Stimulated activated CD8-positive, alpha-beta memory T cell treated with anti-CD3 and anti-CD28 coated beads, Interleukin-7, amount 100 ng/mL, for 24 hours (primary cell): ENCODE measurements at places on chromosomes 6 and 20.

DNA sequence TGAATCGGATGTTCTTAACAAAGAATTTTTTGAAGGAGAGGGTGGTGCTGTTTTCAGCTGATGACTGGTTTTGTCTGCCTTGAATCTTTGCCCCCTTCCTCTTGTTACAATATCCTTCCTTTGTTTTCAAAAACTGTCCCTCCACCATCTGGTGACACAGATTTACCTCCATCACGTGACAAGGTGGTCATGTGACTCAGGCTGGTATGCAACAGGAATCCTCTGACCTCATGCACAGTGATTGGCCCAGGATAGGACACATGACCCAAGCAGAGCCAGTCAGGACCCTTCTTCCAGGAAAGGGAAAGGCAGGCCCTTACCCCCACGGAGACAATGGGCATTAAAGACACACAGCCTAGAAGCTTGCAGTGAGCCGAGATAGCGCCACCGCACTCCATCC is 84.7 kb upstream of the MC3R start:
- no peak for DNase-seq

- DNase-seq: no peak
Observed at GRCh38 chr6:163600331-163600730, 185.8 kb downstream of the QKI start.

GRCh38 chr6:43843097-43843645 is 73.2 kb downstream of the VEGFA start:
- DNase-seq: no peak

GRCh38 chr6:82875573-82876185 is 190.0 kb downstream of the UBE3D start:
- DNase-seq: no peak

GRCh38 chr20:32962053-32962452 is 42.2 kb downstream of the SUN5 start:
- no peak for DNase-seq

DNA sequence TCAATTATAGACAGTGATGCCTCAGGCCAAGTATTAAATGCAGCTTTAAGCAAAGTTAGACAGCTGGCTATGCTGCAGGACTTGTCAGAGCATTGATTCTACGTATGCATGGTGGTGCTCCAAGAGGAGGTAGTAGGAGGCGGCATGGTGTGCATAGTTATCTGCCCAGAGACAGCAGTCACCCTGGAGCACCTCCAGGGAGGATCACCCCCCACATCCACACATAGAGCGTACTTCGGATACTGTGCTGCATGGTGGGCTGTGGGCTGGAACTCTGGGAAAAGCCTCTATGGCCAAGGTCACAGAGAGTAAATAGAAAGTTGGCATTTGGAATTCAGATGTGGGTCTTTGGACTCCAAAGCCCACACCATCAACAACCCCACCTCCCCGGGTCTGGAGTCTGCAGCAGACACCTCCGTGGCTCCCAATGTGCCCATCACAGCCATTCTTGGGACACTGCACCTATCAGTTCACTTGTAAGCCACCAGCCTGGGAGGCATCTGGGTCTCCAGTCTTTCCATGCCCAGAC is 64.5 kb upstream of the STX16 start:
- DNase-seq: no peak

DNA sequence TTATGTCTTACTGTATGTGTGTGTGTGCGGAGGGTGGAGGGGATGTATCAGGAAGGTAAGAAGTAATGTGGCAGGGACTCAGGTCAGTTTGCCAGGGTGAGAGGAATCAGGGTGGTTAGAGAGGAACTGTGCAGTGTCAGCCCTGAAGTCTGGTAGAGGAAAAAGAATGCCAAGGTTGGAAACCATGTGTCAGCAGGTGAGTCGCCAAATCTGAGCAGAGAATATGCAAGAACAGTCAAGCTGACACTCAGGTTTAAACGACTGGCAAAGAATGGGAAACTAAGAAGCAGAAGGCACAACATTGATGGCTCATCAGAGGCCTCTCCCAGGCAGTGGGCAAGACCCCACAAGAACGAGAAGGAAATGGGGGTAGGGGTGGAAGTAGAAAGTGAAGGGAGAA is 107.5 kb upstream of the TBX18 start:
- DNase-seq: no peak

GRCh38 chr6:129236001-129236517 is 353.1 kb downstream of the LAMA2 start:
- DNase-seq: no peak

DNA sequence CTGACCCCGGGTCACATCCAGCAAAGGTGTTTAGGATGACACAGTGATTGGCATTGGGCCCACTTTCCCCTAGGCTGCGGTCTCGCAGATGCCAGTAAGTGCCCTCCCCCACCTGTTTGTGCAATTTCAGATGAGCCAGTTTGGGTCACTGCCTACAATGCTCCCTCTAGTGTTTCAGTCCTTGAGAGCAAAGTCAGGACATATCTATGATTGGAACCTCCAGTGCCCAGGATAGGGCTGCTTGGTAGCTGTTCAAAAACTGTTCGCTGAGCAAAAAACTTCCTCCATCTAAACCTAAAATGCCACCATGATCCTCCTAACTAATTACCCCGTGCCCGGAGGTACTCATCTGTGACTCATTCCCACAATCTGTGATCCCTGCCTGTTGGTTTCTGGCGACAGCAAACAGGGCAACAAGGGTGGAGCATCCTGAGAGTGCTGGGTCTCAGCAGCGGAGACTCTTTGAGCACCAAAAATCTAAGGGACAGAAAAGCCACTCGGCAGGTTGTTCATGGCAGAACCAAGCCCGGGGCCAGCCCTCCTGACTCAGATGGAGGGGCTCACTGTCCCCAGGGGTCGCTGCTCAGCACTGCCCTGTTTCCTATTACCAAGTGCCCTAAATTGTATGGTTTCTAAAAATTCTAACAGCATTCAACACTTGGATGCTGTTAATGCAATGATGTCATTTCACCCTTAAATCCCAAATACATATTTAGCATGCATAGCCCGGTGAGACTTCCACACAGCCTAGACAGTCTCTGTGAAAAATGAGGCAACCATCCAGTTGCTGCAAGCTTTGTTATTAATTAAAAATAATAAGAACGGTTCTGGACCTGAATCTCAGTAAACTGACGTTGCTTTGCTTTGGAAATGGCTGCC is 5.0 kb downstream of the VSX1 start:
- no peak for DNase-seq

DNA sequence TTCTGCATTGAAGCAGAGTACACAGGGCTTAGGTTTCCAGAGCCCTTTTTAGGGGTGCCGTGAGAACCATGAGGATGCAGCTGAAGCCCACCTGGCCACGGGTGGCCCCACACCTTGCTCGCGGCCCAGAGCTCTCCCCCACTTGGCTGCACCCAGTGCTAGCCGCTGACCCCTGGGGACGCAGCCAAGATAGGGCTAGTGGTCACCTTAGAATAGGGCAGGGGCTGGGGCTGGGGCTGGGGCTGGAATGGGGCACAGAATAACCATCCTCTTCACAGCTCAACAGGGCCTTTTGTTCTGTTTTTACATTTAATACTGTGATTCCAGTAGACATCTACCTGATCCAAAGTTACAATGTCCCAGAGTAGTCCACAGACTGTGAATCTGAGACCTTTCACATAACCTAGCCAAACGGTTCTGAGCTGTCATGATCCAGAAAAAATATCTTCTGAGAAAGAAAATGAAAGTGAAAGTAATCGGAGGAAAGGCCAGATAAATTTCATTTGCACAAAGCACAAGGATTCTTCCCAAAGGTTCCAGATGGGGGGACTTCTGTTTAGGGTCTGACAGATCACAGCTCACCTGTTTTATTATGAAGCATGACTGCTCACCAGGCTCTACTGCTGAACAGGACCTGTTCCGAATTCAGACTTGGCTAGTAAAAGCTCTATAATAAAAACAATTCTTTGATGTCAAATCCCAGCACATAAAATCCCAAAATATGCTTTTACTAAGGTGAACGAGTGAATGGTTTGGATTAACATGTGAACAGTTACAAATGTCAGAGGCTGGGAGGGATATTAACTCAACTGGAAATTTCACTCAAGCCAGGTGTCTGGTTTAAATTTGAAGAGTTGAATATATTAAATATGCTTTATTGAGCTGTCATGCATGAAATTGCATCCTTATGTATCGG is 401.9 kb downstream of the THBS2 start:
- no peak for DNase-seq

DNA sequence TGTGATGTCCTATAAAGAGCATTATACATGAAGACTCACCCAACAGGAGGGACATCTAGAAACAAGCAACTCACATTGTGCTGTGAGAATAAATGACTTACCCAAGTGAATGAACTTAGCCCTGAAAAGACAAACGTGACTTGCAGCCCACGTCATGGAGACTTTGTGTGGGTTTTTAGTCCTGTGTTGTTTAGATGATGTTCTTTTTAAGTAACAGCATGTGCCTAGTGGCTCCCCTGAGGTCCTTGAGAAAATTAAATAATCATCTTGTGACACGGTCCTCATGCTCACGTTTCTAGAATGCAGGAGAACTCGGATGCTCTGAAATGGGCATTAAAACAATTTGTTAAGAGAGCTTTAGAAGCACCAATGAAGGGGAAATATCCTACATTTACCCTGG is 165.1 kb downstream of the SASH1 start:
- no peak for DNase-seq

DNA sequence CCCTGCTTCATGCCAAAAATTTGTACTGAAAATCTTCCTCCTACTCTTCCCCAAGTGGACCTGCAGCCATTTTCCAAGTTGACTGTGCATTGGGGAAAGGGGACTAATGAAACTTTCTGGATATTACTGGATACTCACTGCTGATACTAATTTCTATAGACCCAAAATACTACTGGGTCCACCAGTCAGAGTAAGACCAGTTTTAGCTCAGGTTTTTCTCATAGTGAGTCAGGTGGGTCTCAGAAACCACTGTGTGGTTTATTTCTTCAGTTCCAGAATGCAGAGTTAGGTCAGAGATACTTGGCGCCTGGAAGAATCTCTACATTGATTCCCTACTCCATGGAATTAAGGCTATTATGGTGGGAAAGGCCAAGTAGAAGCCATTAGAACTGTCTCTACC is 274.8 kb upstream of the SYNCRIP start:
- DNase-seq: no peak

GRCh38 chr6:150418827-150419594 is 50.2 kb downstream of the IYD start:
- peak; percentile 17 for DNase-seq

DNA sequence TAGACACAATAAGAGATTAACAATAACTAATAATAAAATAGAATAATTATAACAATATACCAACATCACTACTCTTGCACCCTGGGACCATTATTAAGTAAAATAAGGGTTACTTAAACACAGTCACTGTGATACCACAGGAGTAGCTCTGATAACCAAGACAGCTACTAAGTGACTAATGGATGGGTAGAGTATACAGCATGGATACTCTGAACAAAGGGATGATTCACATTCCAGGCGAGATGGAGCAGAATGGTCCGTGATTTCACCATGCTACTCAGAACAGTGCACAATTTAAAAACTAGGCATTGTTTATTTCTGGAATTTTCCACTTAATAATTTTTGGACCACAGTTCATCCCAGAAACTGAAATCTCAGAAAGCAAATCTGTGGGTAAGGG is 80.0 kb upstream of the FUT9 start:
- DNase-seq: no peak

DNA sequence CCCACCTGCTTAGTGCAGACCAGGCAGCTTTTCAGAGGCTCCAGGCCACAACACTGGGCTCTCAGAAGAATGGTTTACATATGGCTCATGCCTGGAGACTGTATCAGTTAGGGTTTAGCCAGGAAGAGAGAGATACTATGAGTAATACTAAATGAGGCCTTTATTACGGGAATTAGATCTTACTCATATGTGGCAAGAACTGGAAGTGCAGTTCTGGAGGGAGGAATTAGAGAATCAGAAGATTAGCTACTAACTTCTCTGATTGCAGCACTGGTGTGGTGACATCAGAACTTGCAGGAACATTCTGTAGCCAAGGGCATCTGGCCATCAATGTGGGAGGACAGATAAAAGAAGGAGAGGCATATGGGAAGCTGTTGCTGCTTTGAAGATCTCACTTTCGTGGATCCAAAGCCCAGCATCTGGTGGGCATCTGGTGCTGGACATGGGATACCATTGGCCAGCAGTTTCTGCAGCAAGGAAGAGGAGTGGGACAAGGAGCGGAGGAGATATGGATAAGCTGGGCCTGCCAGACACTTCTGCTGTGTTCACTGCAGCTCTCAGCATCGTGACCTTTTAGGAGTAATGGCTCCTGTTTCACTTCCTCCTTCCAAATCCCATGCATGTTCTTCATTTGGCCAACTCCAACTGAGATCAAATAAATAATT is 248.5 kb downstream of the BTBD3 start:
- DNase-seq: no peak

DNA sequence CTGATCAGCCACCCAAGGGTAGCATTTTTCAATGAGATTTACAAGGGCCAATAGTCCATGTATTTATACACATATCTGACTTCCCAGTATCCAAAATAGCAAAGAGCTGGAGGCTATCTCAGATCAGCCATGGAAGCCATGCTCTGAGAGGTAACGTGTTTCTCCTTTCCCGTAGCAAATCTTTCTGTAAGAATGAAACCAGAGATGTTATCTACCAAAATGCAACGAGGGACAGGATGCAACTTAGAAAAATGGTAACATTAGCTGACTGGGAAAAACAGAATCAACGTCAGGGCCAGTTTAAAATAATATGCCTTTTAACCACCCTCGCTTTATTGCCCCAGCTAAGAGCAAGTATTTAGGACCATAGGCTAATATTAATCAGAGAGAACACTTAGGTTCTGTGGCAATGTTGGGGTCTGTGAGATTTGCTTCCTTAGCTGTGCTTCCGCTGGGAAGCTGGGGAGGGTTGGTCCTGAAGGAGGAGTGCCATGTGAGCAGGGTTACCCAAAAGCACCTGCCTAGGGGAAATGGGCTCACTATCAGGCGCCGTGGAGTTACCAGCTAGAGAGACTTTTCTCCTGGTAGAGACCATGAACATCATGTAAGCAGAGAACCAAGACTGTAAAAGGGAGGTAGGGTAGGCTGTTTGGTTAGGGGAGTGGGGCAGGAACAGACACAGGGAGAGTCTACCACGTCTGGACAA is 1.2 kb downstream of the ZNF831 start:
- no peak for DNase-seq
